Stimulated activated CD8-positive, alpha-beta memory T cell treated with anti-CD3 and anti-CD28 coated beads, Interleukin-4, amount 100 ng/mL, for 48 hours (primary cell): ENCODE measurements at places on chromosomes 1 and 21.

GRCh38 chr21:44401386-44402160, 48.2 kb downstream of the TRPM2 start:
- DNase-seq, result no peak

GRCh38 chr1:193221651-193222050, 35.2 kb upstream of the B3GALT2 start:
- DNase-seq, result no peak

- no peak for DNase-seq
These were observed 81.8 kb downstream of the KIAA0319L start for GRCh38 chr1:35475356-35475755.

GRCh38 chr1:163824490-163824889, 502.7 kb downstream of the NUF2 start:
- DNase-seq, result no peak

DNA sequence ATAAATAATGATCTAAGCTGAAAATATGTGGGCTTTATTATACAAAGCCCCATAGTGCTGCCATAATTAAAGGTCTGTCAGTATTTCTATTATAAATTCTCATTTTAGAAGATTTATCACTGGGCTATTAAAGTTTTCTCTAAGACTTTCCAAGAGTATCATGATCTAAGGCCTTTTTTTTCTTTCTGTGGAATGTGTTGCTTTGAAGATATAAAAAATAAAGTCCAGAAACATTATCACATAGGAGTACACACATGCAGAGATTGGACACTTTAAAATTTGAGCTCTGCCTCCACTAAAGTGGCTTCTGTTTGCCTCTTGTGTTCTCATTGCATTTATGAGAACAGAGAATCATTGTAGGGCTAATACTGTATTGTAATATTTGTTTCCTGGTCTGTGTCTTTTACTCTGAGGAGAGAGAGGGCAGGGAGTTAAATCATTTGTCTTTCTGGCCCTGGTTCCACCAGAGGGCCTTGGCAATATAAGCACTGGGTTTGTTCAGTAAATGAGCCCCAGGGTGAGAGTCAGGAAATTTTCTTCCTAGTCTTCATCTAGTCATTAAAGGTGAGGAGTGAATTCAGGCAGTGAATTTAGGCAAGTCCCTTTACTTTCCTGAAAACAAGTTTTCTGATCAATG, 70.2 kb downstream of the NFIA start:
- no peak for DNase-seq

GRCh38 chr1:64098436-64098835, 105.0 kb upstream of the UBE2U start:
- DNase-seq, result no peak

- no peak for DNase-seq
These were observed 34.4 kb upstream of the PADI1 start for GRCh38 chr1:17170571-17170970.

DNA sequence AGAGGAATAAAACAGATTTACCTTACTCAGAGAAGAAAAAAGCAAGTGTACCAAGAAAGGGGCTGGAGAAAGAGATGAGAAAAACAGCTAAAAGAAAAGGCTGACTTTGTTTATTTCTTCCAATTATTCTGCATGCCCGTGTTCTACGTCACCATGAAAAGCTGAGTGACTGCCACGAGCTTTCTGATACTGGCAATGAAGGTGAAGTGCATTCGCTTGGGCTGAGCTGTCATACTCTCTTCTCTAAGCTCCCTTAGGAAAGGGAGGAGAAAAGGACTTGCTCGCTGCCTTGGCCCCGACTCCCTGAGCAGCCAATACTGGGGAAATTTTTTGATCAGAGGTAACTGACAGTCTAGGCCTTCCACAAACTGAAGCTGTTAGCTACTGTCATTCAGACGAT, 105.4 kb downstream of the SMYD2 start:
- DNase-seq, result no peak

- no peak for DNase-seq
These were observed 7.4 kb downstream of the ERRFI1 start for GRCh38 chr1:8018492-8019228.

DNA sequence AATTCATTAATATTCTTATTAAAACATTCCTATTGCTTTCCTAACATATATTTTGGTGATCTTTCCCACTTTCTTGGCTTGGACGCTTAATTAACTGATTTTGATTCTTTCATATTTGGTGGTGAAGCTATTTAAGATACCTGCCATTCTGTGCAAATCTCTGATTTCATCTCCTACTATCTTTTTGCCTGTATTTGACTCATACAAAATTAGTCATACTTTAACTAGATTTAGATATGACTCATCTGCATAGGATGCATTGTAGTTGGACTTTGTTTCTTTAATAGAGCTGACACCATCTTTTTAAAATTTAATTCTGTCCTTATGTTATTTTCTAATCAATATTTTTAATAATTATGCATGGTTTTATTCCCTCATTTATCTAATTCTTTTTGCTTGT, 93.8 kb upstream of the PLPPR4 start:
- no peak for DNase-seq

GRCh38 chr1:164320790-164321731, 237.9 kb upstream of the PBX1 start:
- no peak for DNase-seq

DNA sequence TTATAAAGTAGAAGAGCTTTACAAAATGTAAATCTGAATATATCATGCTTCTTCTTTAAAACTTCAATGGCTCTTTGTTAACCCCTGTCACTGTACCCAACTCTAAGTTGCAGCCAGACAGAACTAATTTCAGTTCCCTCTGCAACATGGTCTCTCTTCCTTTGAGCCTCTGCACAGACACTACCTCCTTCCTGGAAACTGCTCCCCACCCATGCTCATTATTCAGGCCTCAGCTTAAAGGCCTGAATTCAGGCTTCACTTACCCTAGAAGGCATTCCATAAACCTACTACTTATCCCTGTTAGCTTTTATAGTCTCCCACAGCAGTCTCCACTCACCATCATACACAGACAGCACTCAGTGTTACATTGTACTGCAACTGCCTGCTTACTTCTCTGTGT, 2.6 kb upstream of the EEIG2 start:
- no peak for DNase-seq

DNA sequence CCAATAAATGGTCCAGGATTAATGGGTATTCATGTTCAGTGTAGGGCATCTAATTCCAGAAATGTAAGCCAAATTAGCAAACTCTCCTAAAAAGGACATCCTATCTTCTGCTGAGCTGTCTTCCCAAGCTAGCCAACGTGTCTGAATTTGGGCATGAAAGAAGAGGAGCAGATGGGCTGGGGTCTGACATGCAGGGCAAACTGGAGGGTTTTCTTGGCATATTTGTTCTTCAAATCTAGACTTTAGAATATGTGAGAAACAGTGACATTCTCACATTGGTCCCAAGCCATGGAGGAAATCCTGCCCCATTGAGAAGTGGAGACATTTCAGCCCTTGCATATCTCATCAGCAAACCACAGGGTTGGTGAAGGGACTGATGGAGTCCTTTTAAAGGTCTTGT, 67.2 kb downstream of the LRIG2 start:
- DNase-seq, result no peak

GRCh38 chr21:28832013-28832714, 160.5 kb downstream of the LTN1 start:
- no peak for DNase-seq

- DNase-seq, result no peak
These were observed 19.8 kb downstream of the LMO4 start for GRCh38 chr1:87348341-87349019.

DNA sequence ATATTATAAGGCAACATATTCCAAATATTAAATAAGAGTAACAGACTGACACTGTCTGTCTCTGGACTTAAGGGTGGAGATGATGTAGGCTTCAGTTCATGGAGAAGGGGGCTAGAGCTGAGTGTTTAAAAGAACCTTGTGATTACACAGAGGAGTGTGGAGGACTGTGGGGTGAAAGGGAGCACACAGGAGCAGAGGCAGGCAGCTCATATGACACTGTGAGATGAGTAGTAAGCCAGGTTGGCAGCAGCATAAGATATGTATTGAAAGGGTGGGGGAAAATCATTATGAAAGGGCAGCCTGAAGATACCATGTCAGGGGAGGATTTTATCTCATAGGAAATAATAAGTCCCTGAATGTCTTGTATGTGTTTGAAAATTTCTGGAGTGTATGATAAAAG, 104.5 kb downstream of the AK5 start:
- no peak for DNase-seq

- no peak for DNase-seq
These were observed 43.6 kb upstream of the DPH5 start for GRCh38 chr1:101069158-101069557.

- no peak for DNase-seq
These were observed 296.7 kb upstream of the USP25 start for GRCh38 chr21:15433091-15433490.
